NCI-H345 (cell line): ENCODE measurements at places on chromosomes 3 and 15.

DNA sequence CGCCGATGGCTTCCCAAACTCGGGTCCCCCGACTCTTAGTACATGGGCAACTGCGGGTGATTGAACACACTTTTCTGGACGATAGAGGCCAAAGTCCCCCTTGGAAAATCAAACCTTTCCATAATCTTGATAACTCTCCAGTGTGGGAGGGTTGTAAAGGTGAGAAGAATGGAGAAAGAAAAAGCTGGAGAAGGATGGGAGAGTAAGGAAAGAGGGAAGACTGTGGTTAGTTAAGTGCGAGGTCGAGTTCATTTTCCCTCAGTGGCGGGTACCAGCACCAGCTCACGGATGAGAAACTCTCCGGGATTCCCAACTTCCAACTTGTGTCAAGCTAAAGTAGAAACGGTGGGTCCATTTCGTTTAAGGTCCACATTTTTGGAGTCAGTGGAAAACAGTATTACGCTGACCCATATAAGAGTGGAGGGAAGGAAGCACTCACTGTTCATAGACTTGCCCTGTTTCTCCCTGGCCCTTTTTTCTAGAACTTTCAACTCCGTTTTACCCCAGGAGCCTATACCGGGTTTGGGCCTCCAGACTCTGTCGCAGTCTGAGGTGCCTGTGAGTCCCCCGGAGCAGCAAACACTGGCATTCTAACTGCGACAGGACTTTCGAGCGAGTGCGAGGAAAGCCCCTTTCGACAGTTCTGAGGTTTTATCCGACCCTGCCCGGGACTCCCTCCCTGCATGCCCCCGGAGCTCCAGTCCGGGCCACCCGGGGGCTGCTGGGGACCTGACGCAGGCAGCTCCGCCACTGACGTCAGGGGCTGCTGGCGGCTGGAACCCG, 14.8 kb downstream of the ZIC1 start:
- DNase-seq, result no peak

DNA sequence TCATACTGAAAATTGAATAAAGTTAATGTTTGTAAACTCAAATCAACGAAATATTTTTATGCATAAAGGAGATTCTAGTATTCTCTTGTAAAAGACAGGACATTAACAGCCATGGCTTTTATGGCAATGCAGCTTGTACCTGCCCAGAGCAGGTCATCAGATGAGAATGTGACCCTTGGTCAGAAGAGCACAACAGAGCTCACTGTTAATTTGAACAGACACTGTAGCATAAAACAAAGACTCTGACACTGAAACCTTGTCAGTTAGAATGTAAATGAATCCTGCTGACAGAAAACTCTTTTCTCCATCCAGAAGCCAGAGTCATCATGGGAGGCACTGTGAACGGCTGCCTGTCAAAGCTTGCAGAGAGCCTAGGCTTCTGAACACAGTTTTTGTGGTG, 410.6 kb downstream of the RAP2B start:
- DNase-seq, result no peak

DNA sequence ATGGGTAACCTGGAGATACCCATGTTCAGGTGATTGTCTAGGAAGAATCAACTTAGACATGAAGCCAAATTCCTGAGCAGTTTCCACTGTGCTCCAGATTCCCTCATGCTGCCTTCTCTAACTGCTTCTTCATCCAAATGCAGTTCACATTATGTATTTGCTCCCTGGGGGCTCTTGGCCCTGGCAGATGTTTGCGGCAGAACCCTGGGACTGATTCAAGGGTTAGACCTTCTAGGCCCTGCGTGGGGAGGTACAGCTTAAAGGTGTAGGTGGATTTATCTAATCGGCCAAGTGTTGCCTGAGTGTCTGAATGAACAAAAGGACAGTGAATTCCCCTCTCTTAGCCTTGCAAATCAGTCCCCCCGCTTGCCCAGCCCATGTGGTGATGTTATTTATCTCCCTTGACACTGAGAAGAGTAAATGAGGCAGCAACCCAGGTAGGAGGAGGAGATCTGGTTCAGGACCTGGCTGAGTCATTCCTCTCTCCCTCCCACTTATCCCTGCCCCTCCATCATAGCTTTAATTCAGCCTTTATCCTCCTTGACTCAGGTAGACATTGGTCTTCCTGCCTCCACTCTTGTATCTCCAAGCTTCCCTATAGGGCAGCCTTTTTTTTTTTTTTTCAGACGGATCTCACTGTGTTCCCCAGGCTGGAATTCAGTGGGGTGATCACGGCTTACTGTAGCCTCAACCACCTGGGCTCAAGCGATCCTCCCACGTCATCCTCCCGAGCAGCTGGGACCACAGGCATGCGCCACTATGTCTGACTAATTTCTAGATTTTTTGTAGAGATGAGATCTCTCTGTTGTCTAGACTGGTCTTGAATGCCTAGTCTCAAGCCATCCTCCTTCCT, 54.8 kb downstream of the MAGEF1 start:
- peak; percentile 24 for DNase-seq

DNA sequence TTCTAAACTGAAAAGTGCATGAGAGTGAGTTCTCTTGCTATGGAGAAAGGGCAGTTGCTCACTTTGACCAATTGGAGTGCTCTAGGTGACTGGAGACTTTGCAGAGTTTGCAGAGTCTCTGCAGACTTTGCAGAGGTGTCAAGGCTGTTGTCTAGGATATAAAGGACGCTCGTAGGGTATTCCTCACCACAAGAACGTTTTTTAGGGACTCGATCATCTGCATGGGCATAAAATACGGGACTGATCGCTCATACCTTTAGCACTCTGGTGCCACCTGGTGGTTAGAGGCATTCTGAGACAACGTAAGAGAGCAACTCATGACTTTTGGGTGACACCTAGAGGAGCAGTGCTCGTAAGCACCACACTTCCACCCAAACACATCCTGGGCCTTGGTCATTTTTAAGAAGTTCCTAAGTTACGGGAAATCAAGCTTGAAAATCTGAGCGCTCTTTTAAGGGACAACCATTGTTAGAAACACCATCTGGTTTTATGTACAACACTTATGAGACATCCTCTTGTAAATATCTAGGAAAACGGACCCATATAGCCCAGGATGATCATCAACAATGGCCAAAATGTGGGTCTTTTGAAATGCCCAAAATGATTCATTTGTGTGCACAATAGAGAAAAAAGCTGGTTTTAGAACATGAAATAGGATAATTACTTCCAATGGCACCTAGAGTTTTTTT, 51.6 kb upstream of the XCR1 start:
- DNase-seq, result peak; percentile 81

DNA sequence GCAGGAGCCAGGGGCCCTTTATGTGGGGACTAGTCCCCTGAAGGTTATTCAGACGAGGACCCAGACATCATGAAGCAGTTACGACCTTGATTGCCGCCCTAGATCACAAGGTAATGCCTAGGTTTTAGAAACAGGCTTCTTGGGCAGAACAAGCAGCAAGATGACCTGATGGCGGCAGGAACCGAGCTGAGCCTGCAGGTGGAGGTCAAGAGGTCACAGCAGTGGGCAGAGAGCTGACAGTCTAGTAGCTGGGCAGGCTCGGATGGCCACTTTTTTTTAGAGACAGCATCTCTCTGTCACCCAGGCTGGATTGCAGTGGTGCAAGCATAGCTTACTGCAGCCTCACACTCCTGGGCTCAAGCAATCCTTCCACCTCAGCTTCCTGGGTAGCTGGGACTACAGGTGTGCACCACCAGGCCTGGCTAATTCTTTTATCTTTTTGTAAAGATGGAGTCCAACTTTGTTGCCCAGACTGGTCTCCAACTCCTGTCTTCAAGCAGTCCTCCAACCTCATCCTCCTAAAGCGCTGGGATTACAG, 83.5 kb upstream of the ABHD17C start:
- DNase-seq, result no peak

DNA sequence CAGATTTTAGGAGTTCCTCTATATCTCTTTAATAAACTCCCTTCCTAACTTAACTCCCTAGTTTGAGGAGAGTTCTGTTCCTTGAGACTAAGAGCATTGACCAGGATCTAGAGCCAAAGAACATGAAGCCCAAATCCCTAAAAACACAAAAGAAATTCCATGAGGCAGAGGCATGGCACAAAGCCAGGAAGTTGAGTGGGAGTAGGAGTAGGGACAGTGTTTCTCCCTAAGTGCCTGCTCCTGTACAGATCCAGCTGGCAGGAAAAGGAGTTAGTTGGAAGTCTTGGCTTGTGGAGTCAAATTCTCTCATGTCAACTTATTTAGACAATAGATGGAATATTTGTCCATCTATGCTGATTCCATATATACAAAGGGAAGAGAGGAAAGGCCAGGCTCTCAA, 11.4 kb downstream of the ACTC1 start:
- no peak for DNase-seq

DNA sequence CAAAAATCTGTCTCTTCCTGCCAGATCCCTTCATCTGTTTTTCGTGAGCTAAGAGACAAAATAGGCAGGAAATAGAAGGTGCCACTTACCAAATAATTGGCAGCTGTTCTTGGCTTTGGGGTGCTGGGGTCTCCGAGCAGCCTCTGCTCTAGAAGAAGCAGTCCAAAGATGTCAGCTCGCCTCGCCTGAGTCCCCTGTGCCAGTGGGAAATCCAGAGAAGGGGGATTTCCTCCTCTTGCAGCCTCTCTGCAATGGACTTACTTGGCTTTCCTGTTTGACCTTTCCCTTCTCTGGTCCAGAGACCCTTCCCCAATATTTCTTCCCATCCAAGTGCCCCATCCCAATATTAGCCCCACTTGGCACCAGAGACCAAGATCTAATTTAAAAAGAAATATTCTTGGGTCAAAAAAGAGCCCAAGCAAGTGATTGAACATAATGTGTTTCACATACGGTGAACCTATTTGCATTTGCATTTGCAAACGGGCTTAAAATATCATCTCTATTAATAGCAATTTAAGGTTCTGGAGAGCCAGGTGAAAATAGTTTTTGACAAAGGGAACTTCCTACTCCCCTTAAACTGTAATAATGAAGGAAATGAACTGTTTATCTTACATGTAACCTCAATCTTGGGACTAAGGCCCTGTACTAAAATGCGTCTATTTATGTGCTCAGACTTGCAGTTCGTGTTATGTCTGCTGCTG, 23.2 kb downstream of the CD86 start:
- no peak for DNase-seq

- DNase-seq, result no peak
These were observed 6.3 kb upstream of the UBE2Q2 start for GRCh38 chr15:75836959-75837334.

GRCh38 chr15:84962955-84963354, 18.7 kb upstream of the PDE8A start:
- DNase-seq, result no peak

- DNase-seq, result no peak
These were observed 588.8 kb upstream of the GOLIM4 start for GRCh38 chr3:168684519-168684918.

GRCh38 chr15:84826369-84826823, 9.2 kb downstream of the ALPK3 start:
- no peak for DNase-seq

DNA sequence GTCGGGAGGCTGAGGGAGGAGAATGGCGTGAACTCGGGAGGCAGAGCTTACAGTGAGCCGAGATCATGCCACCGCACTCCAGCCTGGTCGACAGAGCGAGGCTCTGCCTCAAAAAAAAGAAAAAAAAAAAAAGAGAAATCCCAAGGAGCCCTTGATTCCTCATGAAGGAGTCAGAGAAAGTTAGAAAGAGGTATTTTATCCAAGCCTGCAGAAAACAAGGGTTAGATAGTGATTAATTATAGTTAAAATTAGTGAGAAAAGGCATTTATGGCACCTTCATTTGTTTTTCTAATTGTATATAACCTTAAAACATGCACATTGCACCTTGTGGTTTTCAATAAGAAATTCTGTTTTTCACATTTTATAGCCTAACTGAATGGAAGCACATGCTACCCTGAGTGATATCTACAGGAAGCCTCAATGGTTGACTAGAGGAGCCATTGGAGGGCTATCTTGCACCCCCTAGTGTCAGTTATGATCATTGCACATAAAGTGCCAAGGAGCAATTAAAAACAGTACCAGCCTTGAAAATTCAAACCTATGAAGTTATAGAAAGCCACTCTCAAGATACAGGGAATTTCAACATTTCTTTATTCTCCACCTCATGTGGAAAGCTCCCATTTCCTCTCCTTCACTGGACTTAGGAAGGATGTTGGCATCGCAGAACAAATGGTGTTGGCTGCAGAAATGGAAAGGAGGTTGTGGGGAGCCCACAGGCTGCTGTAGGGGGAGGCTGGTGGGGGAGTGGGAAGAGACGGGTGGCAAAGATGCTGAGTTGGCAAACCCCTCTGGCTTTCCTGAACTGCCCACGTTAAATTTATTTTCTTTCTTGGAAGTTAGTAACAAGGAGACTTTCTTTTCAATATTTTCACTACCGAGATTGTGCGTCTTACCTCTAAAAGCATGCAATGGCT, 48.5 kb downstream of the ITGA11 start:
- DNase-seq, result peak; percentile 23

- no peak for DNase-seq
These were observed 195.2 kb upstream of the MME start for GRCh38 chr3:154884952-154885351.

DNA sequence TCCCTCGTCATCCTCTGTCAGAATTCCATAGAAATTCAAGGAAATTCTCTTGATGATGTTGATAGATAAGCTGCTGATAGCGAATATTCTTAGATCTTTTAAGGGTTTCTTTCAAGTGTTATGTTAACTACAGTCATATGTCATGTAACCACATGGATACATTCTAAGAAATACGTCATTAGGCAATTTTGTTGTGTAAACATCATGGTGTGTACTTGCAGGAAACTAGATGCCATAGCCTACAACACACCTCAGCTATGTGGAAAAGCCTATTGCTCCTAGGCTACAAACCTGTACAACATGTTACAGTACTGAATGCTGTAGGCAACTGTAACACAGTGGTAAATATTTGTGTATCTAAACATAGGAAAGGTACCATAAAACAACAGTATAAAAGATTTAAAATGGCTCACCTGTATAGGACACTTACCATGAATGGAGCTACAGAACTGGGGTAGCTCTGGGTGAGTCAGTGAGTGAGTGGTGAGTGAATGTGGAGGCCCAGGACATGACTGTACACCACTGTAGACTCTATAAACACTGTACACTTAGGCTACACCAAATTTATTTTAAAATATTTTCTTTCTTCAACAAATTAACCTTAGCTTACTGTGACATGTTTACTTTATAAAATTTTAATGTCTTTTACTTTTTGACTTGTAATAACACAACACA, 34.6 kb downstream of the GLDN start:
- DNase-seq, result no peak

GRCh38 chr15:66917904-66918448, 147.4 kb upstream of the SMAD3 start:
- no peak for DNase-seq

DNA sequence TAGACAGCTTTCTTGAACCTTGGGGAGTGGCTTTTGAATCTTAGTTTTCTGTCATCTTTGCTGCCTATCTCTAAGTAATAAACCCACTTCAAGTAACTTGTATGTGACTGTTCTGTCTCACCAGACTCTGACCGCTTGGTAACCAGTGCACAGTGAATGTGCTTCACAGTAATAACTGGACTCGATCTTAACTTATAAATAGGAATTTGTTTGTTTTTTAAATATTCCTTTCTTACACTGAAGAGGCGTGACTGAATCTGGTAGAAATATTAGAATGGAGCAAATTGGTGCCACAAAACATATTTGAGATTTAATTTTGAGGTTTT, 318.0 kb downstream of the GBE1 start:
- no peak for DNase-seq
